ENCODE measurements at places on chromosomes 7 and 10.

DNA sequence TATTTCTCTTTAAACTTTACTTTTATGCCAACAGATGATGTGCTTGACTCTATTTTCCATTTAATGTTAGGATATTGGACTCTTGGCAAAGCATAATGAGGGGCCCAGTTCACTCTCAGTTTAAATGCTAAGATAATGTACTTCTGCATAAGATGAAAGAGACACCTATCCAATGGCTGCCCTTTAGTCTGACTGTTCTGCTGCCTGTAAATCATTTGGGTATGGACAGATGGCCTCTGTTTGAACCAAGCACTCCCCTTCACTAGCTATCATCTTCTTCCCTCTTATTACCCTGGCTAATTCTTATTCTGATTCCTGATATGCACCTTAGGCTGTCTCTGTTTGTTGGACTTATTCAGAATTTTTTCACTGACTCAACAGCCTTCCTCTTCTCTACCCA, 72.1 kb downstream of the SEM1 start:
- no peak for DNase-seq

- no peak for DNase-seq
These were observed 33.1 kb downstream of the MASTL start for GRCh38 chr10:27188259-27188658.

- DNase-seq: peak; percentile 9
These were observed 26.8 kb downstream of the ELFN1 start for GRCh38 chr7:1696671-1697498.

GRCh38 chr7:28202222-28202621, 21.6 kb upstream of the JAZF1 start:
- no peak for DNase-seq

DNA sequence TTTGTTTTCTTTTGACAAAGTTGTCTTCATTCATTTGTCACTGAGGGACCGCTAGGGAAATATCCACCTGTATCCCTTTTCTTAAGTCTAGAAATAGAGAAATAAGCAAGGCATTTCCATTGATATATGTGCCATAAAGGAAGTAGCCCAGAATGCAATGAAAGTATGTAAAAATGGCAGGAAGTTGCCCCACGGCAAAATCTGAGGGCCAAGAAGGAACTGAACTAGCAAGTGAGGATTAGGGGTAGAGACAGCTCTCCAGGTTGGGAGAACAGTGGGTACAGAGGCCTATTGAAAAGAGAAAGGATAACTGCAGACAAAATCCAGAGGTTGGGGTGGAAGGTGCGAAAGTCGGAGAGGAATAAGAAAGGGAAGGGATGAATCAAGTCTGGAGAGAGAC, 56.6 kb upstream of the TOMM7 start:
- DNase-seq: no peak

- DNase-seq: no peak
These were observed 66.3 kb upstream of the INHBA start for GRCh38 chr7:41769162-41769561.

GRCh38 chr7:28840592-28840995, 117.5 kb downstream of the TRIL start:
- DNase-seq: no peak

DNA sequence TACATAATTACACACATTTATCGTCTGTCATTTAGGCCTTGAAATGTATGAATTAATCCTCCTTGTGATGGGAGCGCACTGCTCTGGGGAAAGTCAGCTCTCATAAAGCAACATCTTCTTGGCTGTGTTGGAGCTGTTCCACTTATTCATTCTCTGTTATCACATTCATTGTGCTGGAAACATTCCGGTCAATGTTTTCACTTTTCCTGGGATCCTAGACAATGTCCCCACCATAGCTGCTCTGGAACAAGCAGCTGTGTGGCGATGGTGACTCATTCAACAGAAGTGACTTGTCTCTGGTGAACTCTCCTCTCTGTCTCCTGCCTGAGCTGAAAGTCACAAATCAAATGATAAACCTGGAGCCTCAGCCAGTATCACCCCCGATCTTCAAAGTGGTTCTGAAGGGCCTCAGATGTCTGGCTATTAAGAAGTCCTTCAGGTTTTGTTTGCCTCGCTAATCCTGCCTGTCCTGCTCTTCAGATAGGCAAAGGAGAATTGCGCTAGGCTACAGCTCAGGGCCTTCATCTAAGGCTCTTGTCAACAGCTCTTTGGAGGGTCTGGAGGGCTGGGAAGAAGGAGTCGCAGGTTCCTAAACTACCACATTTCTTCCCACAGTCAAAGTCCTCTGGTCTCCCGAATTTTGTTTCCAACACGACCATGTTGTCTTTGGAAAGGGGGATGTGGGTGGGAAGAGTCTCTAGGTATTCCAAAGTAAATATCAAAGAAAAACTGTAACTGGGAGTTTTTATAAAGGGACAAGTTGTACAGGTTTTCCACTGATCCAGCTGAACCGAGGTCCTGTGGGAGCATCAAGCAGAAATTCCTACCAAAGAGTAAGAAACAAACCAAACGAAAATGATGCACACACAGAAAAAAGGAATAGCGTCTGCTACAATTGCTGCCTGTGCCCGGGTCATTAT, 29.3 kb downstream of the KLF6 start:
- DNase-seq: no peak

- no peak for DNase-seq
These were observed 17.4 kb upstream of the SPOCK2 start for GRCh38 chr10:72105710-72106109.

GRCh38 chr7:95376632-95377400, 19.4 kb downstream of the PON3 start:
- DNase-seq: no peak

- DNase-seq: no peak
These were observed 110.9 kb downstream of the BAMBI start for GRCh38 chr10:28788252-28788651.

GRCh38 chr10:48760983-48761382, 76.3 kb downstream of the WDFY4 start:
- no peak for DNase-seq

GRCh38 chr10:52672880-52673279, 99.7 kb downstream of the MBL2 start:
- DNase-seq: no peak

DNA sequence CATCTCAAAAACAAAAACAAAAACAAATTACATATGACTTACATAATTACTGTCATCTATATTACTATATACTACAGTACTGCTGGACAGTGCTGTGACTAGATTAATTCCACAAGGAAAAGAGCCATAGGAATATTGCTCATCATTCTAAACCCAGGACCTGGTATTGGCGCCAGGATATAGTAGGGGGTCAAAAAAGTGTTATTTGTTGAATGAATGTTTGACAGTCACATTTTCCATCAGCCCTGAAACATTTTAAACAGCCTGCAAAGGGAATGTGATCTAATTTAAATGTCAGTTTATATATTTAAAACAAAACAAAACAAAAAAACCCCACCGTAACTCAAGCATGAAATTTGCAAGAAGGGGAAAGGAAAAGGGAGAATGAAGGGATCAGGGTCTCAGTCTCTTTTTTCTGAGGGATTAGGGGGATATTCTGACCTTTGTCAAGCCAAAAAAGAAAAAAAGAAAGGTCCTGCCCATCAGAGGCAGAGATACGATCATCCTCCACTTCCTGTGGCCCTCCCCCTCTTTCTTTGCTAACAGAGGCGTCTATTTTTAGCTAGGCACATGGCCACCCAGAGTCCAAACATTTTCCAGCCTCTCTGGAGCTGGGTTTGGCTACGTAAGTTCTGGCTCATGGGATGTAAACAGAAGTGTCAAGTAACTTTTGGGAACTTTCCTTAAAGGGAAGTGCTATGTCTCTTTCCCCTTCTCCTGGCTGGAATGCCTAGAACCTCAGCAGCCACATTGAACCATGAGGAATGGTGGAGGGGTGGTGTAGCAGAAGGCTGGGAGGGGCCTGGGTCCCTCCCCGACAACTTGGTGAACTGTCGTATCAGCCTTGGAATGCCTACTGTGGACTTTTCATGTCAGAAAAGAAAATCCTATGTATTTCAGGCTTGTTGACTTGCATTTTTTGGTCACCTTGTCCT, 44.6 kb upstream of the DLG5 start:
- DNase-seq: no peak

GRCh38 chr10:70115948-70116682, 16.5 kb downstream of the AIFM2 start:
- DNase-seq: peak; percentile 51

- no peak for DNase-seq
These were observed 13.9 kb downstream of the GRB10 start for GRCh38 chr7:50768485-50769474.

- no peak for DNase-seq
These were observed 16.1 kb downstream of the R3HCC1L start for GRCh38 chr10:98150544-98150943.

- DNase-seq: no peak
These were observed 27.4 kb upstream of the ABLIM1 start for GRCh38 chr10:114685456-114685855.

DNA sequence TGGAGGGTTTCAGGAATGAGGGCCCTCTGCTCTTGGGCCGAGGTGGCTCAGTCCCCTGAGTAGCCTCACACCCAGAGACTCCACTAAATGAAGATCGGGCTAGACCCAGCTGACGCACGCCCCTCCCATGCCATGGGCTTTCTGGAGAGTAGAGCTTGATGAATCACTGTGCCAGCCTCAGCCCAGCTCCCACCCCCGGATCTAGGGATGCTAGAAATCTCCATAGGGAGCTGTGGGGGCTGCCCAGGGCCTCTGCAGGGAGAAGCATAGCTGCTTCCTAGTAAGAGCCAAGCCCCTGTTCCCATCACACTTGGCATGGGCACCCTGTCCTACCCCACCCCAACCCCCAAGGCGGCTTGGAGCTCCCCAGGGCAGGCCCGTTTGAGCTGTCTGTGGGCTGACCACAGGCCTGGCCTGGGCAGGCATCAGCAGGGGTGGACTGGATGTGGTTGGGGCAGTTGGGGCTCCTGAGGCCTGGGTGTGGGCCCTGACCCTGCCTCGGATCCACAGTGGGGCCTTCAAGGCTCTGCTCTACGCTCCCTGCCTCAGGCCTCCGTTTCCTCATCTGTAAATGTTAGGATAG, 121.2 kb downstream of the ZMIZ1 start:
- no peak for DNase-seq

GRCh38 chr7:44979481-44980392, 922 bp upstream of the MYO1G start:
- DNase-seq: no peak

- DNase-seq: no peak
These were observed 126.7 kb downstream of the ARL4A start for GRCh38 chr7:12814107-12814506.

DNA sequence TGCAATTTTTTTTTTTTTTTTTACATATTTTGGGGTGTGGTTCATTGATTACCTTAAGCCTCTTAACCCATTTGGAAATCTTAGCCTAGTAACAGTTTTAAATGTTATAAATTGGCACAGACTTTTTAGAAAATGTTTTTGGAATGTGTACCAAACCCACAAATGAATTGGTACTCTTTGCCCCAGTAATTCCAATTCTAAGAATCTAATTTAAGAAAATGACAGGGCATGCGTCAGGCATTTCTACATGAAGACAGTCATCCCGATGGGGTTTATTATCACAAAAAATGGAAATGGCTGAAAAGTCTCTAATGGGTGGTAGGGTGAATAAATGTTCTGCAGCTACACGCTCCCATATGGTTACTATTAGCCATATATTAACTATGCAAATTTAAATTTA, 54.9 kb downstream of the ITIH5 start:
- no peak for DNase-seq

- peak; percentile 57 for DNase-seq
These were observed 101.1 kb upstream of the TARP start for GRCh38 chr7:38374507-38374906.

- DNase-seq: no peak
These were observed 12.9 kb downstream of the C10orf67 start for GRCh38 chr10:23331567-23332301.

- DNase-seq: no peak
These were observed 243.8 kb upstream of the MDFIC start for GRCh38 chr7:114678116-114678515.

- peak; percentile 21 for DNase-seq
These were observed 141.2 kb downstream of the MLLT10 start for GRCh38 chr10:21675157-21675796.

All from activated naive CD4-positive, alpha-beta T cell treated with anti-CD3 and anti-CD28 coated beads, Interleukin-2, amount 50 U/mL, for 16 hours (primary cell).